Stimulated activated CD4-positive, alpha-beta T cell treated with anti-CD3 and anti-CD28 coated beads, Interleukin-15, amount 100 ng/mL, for 24 hours (primary cell): ENCODE measurements at places on chromosomes 4 and X.

GRCh38 chr4:101253121-101253520 lies 94.2 kb downstream of the PPP3CA start:
- no peak for DNase-seq

- DNase-seq: no peak
Measured at GRCh38 chrX:131081772-131082740, 23.9 kb downstream of the ARHGAP36 start.

DNA sequence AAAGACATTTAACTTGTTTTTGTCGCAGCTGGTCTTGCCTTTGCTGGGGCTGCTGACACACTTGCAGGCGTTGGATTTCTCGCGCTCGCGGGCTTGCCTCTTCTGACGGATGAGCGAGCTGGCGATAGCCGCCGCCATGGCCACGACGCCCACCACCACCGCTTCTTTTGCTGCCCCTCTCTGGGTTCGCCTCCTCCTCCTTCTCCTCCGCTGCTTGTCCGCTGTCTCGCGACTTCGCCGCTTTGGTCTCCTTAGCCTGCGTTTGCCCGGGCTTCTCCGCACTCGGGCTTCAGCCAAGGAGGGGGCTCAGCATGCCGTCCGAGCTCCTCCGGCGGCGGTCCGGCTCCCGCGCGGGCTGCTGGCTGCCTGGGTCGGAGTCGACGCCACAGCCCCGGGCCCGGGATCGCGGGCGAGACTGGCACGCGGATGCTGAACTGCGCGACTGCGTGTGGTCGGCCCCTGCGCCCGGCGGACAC lies 613 bp downstream of the FGF13 start:
- peak; percentile 0 for DNase-seq

- no peak for DNase-seq
Measured at GRCh38 chr4:57122959-57123358, 12.8 kb upstream of the IGFBP7 start.

GRCh38 chr4:112110059-112110425 lies 35.2 kb upstream of the FAM241A start:
- no peak for DNase-seq

DNA sequence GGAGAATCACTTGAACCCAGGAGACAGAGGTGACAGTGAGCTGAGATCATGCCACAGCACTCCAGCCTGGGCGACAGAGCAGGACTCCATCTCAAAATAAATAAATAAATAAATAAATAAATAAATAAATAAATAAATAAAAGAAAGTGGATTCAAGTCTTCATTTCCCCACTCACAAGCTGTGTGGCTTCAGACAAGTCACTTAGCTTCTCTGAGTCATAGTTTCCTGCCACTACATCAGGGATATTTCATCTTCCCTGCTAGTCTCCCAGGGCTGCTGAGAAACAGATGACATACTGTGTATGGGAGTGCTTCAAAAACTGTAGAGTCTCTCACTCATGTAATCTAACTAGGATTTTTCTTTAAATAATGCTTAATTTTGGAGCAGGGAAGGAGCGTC lies 37.2 kb downstream of the TBC1D9 start:
- no peak for DNase-seq

- DNase-seq: no peak
Measured at GRCh38 chr4:138774940-138775339, 240.6 kb upstream of the NOCT start.

DNA sequence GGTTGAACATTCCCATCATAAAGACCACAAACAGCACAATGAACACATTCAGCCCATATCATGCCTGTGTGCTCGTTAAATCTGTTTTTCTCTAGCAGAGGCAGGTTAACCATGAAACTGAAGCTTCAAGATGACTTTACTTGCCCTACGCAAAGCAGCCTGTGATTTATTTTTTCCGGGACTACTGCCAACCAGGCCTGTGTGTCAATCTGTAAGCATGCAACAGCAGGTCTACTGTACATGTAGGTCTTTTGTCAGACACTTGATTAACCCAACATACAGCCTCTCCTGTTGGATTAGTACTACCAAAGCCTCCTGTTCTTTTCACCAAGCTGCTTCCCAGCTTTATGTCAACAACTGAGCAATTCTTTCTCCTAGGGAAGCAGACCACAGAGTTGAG lies 85.5 kb upstream of the ACSL1 start:
- DNase-seq: peak; percentile 22

- DNase-seq: no peak
Measured at GRCh38 chrX:112968351-112969133, 127.9 kb upstream of the AMOT start.

DNA sequence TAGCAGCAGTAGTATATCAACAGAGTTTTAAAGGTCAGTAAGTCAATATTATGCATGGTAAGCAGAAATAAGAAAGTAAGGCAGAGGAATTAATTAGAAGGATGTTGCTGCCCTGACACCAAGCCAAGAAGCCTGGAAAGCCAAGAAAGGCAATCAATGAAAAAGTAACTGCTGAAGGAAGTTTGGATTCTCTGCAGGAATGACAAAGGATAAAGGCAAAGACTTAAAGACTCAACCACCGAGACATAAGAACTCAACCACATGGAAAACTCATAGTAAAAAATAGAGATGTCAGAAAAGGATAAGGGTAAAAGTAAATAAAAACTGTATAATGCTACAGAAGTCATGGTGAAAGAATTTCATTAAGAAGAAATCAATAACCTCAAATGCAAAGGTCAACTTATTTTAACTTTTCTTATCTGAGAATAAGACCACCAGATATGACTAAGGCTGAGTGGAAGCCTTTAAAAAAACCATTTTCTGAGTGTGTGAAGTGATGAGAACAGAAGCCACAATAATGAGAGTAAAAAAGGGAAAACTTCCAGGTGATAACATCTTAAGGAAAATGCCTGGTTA lies 55.2 kb downstream of the NEK1 start:
- DNase-seq: no peak

- DNase-seq: no peak
Measured at GRCh38 chr4:52234561-52235440, 183.7 kb downstream of the SPATA18 start.

DNA sequence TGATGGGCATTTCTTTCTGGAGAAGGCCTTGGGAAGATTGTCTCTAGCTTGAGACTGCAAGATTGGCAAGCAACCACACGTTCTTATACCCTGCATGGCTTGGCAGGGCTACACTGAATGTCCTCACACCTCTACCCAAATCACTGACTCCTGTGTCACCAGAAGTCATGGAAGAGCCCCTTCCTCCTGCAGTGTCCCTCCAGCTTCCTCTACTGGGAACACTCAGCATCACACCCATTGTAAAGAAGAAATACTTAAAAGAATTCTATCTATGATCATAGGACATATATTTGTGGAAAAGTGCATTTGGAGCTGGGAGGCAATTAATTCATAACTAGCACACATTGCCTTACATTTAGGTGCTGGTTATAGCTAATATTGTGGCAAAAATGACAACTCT lies 113.1 kb downstream of the CCSER1 start:
- DNase-seq: no peak

- DNase-seq: no peak
Measured at GRCh38 chr4:107220976-107221375, 184.9 kb upstream of the DKK2 start.

DNA sequence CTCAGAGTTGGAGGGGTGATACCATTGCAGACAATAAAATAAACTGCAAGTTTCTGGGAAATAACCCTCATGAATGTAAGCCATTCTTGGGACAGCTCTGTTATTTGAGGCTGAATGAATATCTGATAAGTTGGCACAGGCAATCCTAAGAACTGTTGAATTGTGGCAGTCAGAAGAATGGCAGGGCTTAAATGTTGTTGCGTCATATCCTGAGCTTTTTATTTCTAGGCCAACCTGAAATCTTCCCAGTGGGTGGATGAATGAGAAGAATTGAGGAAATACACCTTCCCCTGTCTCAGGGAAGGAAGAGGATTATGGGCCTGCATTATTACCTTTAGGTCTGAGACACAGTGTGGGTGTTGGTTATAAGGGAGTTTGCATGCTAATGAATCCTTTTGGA lies 64.4 kb upstream of the C4orf54 start:
- no peak for DNase-seq

DNA sequence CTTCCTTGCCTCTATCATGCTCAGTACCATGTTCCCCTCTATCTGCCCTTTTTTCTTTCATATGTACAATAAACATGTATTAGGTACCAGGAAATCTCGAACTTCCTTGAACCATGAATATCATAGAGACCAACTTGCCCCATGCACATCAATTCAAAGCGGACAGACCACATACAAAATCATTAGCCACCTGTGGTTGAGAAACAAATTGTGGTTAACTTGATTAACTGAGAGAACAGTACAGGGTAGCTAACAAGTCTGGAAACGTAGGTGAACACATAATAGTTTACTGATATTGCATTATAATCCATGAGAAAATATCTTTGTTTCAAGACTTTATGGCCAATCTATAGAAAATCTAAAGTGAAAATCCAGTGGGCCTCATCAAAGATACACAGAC lies 8.2 kb downstream of the CASP3 start:
- no peak for DNase-seq

DNA sequence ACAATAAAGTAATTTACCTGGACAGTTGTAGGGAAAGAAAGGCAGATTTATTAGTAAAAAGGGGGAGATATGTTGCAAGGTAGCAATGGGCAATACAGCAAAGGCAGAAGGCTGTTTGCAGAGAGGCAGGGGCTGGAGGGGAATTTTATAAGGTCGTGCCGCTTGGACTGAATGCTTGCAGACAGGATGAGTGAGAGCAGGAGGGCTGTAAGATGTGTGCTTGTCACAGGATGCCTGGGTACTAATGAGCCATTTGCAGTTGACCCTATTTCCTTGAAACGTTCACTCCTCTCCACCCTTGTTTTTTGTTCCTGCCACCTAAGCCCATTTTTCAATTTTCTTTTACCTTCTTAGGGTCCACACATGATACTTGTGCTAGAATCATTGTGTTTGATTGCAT lies 214.7 kb downstream of the TRAM1L1 start:
- DNase-seq: no peak

DNA sequence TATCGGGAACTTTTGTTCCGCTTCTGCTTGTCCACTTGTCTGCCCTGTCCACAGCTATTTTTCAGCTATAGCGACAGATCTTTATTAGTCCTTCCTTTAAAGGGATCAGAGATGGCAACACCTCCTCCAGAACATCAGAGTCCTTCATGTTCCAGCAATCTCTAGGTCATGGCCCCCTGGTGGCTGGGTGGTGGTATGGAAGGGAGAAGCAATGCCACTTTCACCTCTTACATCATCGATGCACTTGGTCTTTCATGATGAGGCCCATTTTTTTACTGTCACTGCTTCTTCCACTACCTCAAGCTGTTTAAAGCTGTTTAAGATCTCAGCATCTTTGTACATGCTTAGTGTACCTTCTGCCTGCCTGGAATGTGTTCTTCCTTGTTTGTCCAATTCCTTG lies 106.7 kb downstream of the ARHGAP6 start:
- peak; percentile 57 for DNase-seq

- DNase-seq: no peak
Measured at GRCh38 chrX:22520128-22520828, 247.6 kb downstream of the CBLL2 start.

GRCh38 chr4:38664706-38665401 lies 855 bp downstream of the KLF3 start:
- peak; percentile 57 for DNase-seq

DNA sequence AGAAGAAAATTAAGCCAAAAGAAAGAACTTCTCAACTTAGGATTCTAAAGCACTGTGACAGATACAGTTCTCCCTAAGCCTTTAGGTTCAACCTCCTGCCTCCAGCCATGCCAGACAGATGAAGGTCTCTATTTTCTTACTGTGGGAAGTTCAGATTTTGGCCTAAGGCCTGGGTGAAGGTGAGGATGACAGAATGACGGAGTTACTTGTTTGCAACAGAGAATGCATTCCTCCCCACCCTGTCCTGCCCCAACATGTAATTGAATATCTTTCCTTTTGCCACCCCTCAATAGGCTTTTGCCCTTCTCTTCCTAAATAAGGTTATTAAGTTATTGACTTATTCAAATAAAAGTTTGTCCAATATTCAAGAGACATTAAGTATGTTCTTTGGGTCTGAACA lies 25.6 kb downstream of the SLC16A2 start:
- no peak for DNase-seq

DNA sequence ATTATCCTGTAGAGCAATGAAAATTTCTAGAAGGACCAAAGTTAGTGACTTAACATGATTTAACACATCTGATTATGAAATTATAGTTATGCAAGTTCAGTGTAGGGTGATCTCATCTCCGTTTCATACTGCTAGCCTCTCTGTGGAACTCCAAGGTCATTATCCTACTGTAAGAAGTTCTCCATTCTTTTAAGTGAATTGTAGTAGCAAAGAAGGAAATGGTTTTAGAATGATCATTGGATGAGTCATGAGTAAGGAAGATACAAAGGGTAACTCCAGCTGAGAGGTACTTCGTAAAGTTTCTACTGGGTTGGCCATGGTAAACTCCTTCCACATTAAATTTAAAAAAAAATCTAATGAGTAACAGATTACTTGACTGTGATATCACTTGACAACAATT lies 215.0 kb upstream of the GIMD1 start:
- no peak for DNase-seq

- no peak for DNase-seq
Measured at GRCh38 chr4:38470735-38471262, 193.2 kb upstream of the KLF3 start.

DNA sequence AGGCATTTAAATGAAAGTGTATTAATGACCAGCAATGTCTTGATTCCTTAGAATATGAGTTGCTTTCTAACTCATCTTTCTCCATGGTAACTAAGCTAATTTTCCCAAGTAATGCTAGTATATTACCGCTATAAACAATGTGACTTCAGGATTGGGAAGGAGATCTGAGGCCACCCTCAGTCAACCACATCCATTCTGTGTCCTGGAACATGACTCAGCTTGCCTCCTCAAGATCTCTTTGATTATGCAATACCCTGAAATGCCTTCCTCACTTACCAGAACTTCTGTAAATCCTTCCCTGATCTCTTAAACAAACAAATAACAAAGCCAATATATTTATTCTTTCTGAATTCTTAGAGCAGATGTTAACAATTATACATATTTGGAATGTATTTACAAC lies 1495.5 kb downstream of the PCDH18 start:
- no peak for DNase-seq

GRCh38 chrX:134338527-134338926 lies 101.5 kb downstream of the CCDC160 start:
- DNase-seq: peak; percentile 1

DNA sequence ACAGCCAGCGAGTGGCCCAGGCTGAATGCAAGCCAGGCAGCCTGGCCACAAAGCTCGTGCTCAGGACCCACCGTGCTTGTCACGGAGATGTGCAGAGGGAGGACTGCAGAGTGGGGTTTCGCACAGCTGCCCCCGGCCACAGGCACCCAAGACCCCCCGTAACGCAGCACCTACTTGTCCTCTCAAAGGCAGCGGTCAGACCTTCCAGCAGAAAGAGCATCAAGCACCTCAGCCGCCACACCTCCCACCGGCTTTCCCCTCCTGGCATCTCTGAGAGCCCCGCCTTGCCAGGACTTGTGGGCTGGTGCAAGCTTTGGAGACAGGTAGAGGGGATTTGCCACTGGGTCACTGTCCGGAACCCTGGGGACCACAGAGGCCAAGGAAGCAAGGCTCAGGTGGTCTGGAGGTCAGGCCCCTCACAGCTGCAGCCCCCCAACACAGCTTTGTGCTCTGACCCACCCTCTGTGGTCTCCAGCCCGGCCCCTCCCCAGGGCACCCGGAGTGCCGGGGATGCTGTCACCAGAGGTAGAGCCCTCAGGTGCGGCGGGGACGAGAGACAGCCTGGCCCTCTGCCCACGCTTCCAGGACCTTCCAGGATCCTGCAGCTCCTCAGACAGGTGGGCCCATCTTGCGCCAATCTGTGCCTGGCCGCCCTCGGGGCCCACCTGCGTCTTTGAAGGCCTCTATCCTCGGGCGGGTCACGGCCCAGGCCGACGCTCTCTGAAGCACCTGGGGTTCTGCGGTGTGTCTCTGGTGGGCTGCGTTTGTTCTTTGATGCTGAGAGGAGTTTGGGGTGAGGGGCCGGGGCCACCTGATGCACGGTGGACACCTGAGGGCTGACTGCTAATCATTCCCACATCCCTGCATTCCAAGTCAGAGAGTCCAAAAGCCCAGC lies 34.4 kb upstream of the HMX1 start:
- no peak for DNase-seq
